Memory B cell (primary cell): ENCODE measurements at places on chromosomes 7 and 10.

DNA sequence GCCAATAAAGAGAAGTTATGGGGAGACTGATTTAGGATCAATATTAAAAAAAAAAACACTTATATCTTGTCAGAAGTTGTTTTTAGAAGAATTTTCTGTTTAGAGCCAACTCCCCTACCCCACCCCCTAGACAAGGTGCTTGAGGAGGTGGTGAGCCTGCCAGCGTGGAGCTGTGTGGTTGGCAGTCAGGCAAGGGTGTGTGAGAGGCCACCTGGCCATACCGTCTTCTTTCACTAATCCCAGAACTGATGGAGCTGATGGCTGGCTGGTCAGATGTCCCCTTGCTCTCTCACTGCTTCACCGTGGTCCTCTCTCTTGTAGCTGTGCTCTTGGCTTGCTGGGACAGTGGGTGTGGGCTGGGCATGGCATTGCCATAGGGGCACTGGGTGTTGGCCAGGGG lies 34.3 kb downstream of the NACAD start:
- no peak for DNase-seq

DNA sequence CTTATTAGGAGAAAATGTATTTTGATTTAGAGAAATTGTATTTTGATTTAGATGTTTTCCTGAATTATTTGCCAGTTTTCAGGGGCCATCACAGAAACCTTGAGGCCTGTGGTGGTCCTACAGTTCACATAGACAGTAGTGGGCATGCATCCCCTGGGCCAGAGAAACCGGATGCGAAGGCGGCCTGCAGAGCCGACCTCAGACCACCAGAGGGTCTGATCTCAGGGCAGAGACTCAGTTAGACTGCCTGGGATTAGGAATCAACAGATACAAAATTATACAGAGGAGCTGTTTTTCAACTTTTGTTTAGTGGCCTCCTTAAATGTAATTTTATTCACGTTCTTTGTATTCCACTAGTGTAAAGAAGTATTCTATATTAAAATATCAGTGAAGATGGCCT lies 158.4 kb downstream of the PAXIP1 start:
- no peak for DNase-seq

- no peak for DNase-seq
Measured at GRCh38 chr7:81605493-81605892, 164.4 kb downstream of the HGF start.

GRCh38 chr7:107643407-107643806 lies 17.2 kb upstream of the SLC26A4 start:
- DNase-seq: no peak

DNA sequence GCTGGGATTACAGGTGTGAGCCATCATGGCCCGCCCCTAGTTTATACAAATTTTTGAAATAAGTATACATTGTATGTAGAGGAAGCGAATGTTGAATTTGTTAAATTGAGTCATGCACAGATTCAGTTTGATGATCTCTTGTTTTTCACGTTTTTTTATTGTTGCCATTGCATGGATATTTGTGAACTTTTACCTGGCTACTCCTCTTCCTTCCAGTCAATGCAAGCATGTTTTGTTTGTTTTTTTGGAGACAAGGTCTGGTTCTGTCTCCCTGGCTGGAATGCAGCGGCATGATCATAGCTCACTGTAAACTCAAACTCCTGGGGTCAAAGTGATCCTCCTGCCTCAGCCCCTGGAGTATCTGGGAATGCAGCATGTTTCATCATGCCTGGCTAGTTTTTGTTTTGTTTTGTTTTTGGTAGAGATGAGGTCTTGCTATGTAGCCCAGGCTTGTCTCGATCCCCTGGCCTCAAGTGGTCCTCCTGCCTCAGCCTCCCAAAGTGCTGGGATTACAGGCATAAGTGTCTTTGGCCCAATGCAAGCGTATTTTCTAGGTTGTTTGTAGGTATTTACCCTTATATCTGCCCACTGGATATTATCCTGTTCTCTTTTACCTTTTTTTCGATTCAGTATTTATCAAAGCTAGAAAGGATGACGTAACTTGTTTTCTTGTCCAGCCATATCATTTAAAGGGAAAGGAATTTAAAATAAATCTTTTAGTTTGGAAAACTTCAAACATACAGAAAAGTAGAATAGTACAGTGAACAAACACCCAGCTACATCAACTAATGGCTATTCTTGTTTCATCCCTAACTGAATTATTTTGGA lies 11.0 kb downstream of the LCOR start:
- DNase-seq: no peak

GRCh38 chr10:17647326-17647725 lies 3.4 kb downstream of the STAM start:
- DNase-seq: no peak
